ENCODE measurements at places on chromosomes 3 and 15.
A peak's percentile ranks its signal among the peaks of the same experiment; 100 is the strongest.

GRCh38 chr3:133506215-133506901 lies 67.1 kb upstream of the CDV3 start:
- DNase-seq: no peak

DNA sequence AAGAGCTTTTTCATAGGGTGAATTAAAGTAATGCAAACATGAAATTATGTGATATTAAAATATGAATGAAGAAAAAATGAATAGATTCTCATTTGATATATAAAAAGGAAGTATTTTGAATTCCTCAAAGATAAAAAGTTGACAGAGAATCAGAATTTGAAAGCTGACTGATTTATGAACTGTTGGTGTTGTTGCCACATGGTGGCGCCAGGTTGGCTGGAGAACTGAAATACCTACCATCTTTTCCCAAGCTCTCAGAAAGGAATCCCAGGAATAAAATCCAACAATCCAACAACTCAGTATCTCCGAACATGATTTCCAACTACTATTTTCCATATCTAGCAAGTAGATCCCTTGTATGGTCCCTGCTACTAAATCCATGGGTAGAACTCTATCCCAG lies 3.1 kb downstream of the MYRIP start:
- DNase-seq: no peak

DNA sequence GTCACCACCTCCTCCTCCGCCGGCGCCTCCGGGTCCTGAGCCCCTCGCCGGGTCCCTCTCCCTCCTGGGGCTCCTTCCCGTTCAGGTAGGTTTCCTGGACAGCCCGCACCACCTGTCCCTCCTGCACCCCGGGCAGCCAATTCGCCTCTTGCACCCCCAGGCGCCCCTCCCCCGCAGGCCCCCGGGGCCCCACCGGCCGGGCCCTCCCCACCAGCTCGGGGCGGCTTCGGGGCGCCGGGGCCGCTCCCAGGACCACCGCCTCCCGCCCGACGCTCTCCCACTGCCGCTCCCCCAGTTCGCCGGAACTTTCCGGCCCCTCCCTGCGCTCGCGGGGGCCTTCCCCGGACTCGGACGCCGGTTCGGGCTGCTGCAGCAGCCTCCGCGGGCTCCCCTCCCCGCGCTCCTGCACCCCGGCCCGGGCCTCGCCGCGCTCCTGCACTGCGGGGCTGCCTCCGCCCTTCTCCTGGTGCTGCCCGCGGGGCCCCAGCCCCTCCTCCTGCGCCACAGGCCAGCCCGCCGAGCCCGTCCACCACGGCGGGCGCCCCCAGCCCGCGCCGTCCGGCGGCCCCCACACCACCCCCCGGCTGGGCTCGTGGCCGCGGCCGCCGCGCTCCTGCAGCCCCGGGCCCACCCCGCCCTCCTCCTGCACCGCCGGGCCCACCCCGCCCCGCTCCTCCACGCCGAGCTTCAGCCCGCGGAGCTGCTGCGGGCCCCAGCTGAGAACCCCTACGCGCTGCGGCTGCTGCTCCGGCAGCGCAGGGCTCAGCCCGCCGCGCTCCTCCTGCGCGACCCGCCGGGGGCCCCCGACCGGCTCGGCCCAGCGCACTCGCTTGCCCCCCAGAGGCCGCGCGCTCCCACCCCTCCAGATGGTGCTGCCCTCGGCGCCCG lies 587 bp upstream of the TNK2 start:
- peak; percentile 63 for DNase-seq

DNA sequence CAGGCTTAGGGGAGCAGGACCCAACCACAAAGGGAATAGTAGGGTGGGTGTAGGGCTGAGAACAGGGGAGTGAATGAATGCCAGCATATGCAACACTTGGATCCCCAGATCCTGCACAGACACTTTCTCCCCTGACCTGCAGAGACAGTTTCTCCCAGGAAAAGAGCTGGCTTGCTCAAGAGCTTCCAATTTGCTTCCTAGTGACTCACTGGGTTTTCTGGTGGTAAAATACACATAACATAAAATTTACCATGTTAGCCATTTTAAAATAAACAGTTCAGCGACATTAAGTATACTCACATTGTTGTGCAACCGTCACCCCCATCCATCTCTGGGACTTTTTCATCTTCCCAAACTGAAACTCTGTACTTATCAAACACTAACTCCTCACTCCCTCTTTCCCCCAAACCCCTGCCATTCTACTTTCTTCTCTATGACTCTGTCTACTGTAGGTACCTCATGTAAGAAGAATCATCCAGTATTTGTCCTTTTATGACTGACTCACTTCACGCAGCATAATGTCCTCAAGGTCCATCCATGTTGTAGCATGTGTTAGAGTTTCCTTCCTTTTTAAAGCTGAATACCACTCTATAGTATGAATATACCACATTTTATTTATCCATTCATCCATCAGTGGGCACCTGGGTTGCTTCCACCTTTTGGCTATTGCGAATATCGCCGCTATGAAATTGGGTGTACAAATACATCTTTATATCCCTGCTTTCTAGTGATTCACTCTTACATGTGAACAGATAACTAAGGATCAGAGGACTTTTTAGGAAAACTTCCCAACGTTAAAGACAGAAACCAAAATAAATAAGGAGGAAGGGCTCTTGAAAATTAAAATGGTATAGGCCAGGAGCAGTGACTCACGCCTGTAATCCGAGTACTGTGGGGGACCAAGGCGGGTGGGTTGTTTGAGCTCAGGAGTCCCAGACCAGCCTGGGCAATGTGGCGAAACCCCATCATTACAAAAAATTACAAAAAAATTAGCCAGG lies 95.6 kb upstream of the TJP1 start:
- DNase-seq: no peak

DNA sequence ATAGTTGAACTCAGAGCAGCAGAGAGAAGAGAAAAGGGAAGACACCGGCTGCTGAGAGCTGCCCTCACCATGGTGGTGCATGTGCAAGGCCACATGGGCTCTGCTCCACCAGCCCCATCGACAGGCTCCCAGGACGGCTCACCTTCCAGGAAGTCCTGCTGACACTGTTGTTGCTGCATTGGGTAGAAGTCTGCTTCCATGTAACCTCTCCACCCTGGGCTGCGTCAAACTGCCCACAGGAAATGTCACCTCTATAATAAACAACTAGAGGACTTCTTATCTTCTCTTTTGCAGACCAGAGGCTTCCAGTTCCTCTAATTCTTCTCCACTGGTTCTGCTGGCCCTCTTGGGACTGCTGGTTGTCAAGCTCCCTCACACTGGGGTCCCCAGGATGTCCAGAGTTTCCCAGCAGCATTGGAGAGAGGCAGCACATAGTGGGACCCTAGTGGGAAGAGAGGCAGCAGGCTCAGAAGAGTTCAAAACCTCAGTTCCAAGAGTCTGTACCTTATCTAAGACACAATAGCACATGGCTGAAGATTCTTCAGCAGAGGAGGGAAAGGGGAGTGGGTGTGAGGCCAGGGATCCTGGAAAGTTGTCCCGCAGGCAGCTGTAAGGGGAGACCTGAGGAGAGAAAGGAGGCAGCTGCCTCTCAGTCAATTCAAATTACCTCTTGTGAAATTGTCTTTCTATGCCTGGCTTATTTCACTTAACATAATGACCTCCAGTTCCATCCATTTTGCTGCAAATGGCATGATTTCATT lies 5.8 kb upstream of the CCR3 start:
- no peak for DNase-seq

- DNase-seq: no peak
These were observed 2.8 kb downstream of the MAP4 start for GRCh38 chr3:48013288-48013980.

DNA sequence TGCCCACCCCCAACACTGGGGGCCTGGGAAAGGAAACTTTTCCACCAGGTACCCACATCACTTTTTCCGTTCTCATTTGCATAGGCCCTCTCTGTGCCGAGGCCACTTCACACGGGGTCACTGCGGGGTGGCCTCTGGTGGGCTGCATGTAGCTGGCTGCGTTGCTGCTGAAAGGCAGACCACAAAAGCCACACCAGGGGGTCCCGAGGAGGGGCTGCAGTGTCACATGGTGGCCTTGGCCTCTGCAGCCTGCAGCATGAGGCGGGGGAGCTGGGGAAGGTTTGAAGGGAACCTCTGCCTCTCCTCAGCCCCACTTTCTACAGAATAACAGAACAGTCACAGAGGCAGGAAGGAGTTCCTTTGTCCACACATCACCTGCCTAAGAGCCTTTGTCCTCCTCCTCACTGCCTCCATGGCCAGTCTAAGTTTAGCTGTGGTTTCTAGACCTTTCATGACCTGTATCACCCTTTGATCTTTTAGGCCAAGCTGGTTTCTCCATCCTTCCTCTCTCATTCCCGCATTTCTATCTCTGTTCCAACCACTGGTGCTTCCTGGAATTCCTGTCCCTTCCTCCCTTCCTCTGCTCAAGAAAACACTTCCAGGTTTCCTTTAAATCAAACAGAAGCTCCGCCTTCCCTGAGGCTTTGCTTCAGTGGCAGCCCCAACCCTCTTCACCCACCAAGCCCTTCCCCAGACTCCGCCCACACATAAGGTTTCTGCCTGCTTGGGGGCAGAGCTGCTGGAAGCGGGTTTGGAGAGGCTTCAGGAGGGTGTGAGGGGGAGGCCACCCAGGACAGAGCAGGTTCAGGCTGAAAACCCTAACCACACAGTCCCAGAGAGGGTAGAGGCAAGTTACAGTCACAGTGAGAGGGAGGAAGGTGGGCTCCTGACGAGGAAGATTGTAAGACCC lies 150.7 kb upstream of the TLE3 start:
- no peak for DNase-seq

GRCh38 chr15:93042691-93043378 lies 46.2 kb downstream of the RGMA start:
- DNase-seq: peak; percentile 14

DNA sequence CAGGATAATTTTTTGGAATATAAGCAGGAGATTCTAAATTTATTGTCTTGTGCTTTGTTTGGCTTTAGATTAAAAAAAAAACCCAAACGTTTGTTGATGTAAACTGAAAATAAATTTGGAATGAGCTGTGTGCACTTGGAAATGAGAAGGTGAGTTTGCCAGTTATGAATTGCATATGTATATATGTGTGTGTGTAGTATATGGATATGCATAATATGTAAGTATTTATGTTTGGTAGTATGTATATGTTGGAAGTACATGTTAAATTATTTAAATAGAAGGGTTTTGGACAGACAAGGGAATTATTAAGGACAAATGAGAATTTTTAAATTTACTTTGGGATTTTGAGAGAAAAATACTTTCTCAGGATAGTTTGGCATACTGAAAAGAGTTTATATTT lies 265.8 kb upstream of the CNTN3 start:
- no peak for DNase-seq

- no peak for DNase-seq
These were observed 76.4 kb downstream of the EBLN2 start for GRCh38 chr3:73137736-73138403.

DNA sequence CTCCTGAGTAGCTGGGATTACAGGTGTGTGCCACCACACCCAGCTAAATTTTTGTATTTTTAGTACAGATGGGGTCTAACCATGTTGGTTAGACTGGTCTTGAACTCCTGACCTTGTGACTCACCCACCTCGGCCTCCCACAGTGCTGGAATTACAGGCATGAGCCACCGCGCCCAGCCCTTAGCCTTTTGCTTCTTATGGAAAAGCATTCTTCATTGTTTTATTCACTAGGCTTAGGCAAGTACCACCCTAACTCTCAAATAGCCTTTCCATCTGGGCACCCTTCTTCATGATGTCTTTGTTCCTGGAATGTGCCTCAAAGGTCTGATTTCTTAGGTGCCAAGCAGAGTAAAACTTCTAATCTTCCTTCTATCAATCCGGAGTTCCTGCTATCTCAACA lies 641.8 kb downstream of the FHIT start:
- no peak for DNase-seq

- no peak for DNase-seq
These were observed 131.2 kb upstream of the MEF2A start for GRCh38 chr15:99434506-99435112.

DNA sequence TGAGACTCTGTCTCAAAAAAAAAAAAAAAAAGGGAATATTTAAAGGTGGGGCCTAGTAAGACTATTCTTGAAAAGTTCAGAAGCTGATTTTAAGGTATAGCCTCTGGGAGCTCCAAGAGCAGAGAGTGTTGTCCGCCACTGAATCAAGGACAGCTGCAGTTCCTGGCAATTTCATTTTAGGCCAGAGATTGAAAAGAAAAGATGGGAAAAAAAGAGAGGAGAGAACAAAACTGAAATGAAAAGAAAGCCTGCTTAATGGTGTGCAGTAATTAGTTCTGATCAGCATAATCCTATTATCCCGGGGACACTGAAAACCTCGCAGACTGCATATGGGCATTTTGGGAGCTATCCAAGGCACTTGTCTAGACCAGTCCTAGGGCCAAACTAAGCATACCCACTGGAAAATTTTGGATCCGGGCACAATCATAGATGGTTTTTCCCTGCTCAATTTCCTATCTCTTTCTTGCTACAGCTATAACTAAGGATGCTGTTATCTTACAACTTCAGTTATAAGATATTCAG lies 43.2 kb downstream of the EHHADH start:
- no peak for DNase-seq

DNA sequence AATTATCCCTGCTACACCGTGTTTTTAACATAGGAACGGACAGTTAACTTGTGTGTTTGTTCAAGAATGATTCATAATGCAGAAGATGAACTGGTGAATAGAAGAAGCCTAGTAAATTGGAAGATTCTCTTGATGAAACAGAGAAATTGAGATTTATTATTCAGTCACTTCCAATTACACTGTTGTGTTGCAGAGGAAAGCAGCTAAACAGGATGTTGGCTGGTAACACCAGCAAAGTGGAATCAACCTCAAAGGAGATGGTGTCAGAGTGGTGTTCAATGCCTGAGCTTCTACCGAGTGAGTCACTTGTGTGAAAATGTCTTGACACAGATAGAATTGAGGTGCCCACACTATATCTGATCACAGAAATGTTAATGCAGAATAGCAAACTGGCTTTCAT lies 399.6 kb downstream of the LPP start:
- no peak for DNase-seq

- DNase-seq: peak; percentile 80
These were observed 311.4 kb downstream of the EPHB1 start for GRCh38 chr3:135106445-135106844.

DNA sequence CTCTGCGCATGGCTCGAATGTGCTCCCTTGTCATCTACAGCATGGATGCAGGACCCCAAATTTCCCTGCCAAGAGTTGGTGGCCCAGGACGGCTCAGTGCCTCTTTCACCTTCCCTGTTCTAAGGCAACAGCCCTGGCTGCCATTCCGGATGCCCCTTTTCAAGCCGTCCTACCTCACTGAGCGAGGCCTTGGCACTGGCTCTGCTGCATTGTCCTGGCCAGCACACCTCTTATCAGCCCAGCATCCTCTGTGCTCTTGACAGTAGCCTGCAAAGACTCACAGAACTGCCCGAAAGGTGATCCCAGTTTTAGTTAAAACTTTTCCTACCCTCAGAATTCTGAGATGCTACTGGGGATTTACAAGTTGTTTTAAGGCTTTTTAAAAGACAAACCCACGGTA lies 122.0 kb downstream of the MECOM start:
- no peak for DNase-seq

GRCh38 chr3:30187366-30187765 lies 419.0 kb upstream of the TGFBR2 start:
- no peak for DNase-seq

GRCh38 chr3:49906073-49906743 lies 2.5 kb upstream of the MST1R start:
- DNase-seq: peak; percentile 82
